Astrocyte of the spinal cord (primary cell): ENCODE measurements at places on chromosomes 7 and 10.

DNA sequence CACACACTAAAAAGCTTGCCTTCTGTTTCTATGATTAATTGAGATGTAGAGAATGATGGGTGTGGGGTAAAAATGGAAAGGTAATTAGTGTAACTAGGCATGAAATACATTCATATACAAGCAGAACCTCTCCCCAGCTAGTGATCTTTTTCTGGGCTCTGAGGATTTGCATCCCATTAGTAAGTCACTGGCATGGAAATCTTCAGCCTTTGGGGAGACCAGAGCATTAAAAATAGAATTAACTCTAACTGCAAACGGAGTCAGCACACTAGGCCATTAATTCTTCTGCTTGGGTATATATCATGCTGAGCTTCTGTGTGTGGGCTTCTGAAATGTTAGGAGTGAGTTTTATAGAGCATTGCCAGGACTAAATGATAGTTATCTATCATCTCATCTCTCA, 128.9 kb downstream of the HDAC9 start:
- no peak for DNase-seq

GRCh38 chr10:99297033-99297432, 32.1 kb upstream of the CNNM1 start:
- no peak for DNase-seq

DNA sequence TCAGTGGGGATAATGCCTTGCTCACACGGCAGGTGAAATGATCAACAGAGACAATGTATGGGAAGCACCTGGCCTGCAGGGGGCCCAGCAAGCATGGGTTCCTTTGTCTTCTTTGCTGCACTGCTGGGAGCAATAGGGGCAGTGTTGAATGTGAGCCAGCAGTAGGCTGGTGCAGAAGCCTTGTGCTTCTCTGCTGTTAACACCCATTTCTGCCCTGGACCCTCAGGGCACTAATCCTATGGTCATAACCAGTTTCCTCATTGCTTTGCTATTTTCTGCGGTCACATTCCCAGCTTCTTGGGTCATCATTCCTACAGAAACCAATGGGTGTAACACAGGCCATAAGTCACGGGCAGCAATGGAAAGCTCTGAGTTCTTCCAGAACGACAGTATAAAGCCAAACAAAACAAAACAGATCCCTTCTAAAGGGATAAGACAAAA, 10.9 kb upstream of the LGI1 start:
- peak; percentile 96 for DNase-seq

DNA sequence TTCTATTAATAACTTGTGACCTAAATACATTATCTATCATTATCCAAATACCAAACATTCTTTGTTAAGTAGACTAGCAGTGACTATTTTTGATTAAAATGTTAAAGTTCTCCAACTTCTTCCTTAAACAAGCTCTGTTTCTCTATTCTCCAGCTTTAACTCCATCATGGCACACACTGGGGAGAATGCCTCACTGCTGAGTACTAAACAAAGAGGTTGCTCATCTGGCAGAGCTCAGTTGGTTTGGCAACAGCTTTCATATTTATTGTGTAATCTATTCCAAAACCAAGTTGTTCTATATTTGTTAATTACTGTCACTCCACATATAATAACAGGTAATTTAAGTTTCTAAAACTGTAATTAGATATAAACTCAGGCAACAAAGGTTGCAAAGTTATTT, 89.6 kb downstream of the USP6NL start:
- DNase-seq = no peak

GRCh38 chr7:40836218-40836617, 701.4 kb downstream of the SUGCT start:
- no peak for DNase-seq

- DNase-seq = peak; percentile 18
These were observed 10.8 kb upstream of the PYROXD2 start for GRCh38 chr10:98425511-98426352.

GRCh38 chr7:157402388-157402703, 65.5 kb downstream of the DNAJB6 start:
- no peak for DNase-seq

DNA sequence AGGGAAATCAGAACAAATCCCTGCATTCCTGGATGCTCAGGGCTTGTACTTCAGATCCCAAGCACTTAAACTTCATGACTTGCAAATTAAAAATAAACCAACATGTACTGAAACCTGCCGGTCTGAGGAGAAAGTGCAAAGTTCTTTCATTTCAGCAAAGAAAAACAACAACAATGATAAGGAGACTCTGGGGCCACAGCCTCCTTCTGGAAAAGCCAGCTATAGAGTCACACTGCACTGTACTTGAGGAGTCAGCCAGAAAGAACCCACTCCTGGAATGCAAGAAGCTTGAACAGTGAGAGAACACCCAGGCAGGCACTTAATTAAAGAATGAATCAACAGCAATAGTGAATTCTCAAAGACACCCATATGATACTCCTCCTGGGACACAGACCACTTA, 49.7 kb upstream of the TM9SF3 start:
- DNase-seq = no peak

DNA sequence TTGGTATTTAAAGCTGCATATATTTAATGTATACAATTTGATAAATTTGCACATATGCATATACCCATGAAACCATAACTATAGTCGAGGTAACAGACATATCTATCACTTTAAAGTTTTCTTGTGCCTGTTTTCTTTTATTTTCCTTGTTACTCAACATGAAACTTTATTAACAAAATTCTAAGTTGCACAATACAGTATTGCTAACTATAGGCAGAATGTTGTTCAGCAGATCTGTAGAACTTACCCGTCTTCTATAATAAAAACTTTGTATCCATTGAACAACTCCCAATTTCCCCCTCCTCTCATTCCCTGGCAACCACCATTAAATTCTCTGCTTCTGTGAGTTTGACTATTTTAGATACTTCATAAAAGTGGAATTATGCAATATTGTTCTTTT, 404.6 kb upstream of the KCND2 start:
- no peak for DNase-seq

GRCh38 chr10:31147210-31147608, 115.5 kb upstream of the ZNF438 start:
- DNase-seq = peak; percentile 89

GRCh38 chr10:95655571-95656290, 780 bp downstream of the ALDH18A1 start:
- peak; percentile 35 for DNase-seq

DNA sequence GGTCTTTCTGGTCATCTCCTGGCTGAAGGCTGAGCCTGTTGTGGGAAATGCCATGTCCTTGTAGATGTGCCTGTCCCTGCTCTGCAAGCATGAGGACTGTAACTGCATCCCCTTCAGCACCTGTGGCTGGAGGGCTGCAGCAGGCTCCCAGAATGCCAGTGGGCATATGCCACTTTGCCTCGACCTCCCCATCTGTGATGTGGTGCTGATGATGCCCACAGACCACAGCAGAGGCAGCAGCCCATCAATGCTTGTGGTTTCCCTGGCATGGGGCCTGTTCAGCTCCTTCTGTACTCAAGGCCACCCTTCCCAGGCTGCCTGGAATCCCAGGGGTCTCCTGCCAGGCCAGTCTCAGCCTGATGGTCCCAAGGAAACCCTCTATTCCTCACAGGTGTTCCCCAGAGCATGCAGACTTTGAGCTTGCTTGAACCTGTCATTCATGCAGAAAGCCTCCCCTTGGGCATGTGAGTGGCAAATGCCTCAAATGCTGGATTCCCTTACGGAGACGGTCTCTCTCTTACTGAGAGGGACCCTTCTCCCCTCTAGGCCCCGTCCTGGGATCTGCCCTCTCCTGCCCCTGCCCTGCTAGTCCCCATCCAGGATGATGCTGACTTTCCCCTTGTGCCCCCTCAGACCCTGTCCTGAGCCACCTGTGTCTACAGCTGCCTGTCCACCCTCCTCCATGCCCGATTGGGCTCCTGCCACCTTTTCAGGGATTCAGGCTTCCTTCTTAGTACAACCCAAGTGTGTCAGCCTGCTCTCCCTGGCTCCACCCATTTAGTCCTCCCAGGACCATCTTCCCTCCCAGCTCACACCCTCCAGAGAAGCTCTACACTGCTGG, 50.9 kb upstream of the ANTXRL start:
- DNase-seq = no peak

GRCh38 chr10:28276384-28276783, 26.5 kb downstream of the MPP7 start:
- no peak for DNase-seq

- DNase-seq = no peak
These were observed 92.6 kb upstream of the TCF7L2 start for GRCh38 chr10:112857493-112857892.

DNA sequence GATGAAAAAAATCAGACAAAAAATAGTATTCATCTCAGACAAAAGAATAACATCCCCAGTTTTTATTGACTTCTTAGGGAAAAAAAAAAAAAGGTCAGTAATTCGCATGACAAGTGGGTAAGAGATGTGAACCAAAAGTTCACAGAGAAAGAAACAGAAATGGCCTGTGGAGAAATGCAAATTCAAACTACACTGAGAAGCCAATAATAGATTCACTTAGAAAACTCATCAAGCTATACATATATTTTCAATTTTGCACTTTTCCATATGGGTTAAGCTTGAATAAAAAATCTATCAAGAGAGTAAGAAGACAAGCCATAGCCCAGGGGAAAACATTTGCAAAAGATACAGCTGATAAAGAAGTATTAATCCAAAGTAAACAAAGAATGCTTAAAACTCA, 28.0 kb downstream of the HERC4 start:
- DNase-seq = no peak

DNA sequence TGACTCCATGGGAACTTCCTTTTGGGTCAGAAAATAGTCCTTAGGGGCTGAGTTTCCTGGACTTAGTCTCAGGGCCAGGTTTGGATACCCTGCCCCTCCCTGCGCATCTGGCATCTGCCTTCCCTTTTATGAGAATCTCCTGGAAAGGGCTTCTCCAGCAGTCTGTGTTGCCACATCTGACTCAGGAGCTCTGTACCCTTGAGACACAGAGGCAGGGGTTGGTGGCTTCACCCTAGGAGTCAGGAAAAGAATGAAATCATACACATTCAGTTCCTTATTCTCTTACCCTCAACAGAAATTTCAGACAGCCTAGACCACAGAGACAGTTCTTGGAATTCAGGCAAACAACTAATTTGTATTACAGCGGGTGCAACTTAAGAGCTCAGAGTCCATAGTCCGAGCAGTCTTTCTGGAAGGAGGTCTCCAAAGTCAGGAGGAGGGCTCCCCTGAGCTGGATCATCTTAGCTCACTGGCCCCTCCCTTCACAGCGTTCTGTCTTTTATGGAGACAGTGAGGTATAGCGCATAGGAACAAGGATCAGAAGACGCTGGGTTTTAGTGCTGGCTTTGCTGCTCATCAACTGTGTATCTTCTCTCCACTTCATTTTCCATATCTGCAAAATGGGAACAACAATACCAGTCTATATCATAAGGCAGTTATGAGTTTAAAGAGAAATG, 3.0 kb upstream of the PLAU start:
- peak; percentile 86 for DNase-seq

- peak; percentile 60 for DNase-seq
These were observed 31.2 kb downstream of the ZNF467 start for GRCh38 chr7:149742075-149742701.

DNA sequence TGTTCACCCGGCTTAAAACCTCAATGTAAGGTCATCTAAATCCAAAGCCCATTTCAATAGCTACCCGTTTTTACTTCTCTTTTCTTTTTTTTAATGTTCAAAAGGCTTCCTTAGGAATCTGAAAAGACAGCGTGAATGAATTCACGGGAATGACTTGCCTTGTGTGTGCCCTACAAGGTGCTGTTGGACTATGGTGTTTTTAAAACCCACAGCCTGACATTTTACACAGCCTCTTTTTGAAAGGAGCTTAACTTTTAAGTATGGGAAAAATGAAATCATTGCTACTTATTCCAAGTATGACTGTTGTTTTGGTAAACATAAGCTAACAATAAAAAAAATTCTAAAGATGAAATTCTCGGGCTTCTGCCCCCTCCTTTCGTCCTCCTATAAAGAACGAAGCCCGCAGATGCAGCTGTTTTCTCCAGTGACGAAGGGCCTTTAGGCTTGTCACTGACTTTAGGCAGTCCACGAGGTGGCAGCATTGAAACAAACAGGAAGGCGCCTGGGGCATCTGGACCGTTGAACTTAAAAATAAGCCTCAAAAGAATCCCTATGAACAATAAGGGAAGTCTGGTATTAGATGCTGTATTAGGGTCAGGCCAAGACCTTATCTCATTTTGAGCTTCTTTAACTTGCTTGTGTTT, 141.3 kb downstream of the NRP1 start:
- peak; percentile 91 for DNase-seq

DNA sequence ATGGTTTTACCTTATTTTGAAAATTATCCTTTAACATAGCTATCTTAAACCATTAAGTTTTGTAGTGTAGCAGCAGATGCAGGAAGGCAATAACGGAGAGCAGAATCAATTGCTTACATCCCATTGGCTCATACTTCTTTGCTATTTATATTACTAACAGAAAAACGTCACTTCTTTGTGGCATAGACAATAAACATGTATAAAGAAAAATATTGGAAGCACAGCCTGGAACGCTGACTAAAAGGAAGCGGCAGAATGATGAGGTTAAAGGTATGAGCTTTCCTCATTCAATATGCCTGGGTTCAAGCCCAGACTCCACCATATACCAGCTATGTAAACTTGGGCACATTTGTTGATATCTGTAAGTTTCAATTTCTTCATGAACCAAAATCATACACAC, 24.0 kb upstream of the BMPER start:
- peak; percentile 55 for DNase-seq
